NK-92 treated with Interleukin-12 subunit alpha and Interleukin-12 subunit beta, amount 100 ng/mL, for 24 hours (cell line): ENCODE measurements at places on chromosomes 2 and 18.
A peak's percentile ranks its signal among the peaks of the same experiment; 100 is the strongest.

DNA sequence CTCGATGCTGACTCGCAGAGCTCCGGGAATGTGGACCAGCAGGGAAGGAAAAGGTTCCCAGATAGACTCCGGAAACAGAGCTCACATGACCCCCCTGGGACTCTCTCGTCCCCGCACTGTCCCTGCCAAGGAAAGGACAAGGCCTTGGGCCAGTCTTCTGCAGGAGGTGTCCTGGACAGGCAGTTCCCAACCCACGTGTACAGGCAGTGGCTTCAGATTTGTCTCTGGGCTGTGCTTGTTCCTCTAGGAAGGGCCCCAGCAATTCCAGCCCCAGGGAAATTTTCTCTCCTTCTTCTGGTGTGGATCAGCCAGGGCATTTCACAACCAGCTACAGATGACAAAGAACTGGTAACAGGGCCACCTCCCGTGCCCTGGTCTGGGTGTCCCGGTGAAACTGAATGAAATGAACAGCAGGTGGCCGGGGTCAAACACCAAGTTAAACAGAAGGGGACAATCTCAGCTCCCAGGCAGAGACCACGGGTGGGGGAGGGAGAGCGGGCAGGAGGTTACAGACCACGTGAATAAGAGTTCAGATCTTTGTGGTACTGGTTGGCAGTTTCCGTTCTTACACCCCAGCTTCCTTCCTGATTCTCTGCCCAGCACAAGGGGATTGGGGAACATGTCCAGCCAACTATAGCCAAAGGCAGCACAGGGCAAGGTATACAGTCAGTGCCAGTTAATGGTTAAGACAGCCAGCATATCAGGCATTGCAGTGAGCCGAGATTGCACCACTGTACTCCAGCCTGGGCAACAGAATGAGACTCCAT is 52.2 kb upstream of the CAB39 start:
- peak; percentile 62 for DNase-seq

DNA sequence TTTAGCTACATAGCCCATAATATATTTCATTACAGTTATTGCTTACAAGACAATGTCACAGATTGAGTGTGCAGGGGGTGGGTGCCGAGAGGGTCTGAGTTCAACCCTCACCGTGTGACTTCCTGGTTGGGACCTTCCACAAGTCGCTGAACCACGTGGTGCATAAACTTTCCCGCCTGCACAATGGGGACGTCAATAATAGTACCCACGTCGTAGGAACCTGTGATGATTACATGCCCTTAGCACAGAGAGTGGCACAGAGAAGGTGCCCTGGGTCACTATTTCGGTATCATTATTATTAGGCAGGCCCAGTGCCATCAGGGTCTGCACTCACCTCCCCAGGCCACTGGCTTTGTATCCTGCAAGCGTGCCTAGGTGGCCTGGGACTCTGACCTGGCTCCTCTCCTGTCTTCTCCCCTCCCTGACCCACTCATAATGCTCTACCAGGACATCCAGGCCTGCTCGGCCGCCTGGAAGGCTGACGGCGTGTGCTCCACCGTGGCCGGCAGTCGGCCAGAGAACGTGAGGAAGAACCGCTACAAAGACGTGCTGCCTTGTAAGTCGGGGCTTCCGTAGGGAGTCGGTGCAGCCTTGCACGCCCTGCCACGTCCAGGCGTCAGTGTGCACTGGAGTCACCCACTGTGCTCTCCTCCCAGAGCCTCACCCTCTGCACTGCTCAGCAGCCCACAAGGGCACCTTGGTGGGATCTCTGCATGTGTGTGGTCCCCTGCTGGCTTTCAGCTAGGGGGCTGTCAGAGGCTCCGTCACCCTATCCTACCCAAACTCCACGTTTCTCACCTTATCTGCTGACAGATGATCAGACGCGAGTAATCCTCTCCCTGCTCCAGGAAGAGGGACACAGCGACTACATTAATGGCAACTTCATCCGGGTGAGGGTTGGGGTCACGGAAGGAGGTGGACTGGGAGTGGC is 2.8 kb downstream of the PTPN18 start:
- no peak for DNase-seq

- DNase-seq: no peak
Observed at GRCh38 chr2:142920571-142920970, 43.1 kb downstream of the KYNU start.

GRCh38 chr2:27502142-27502541 is 5.5 kb downstream of the GCKR start:
- DNase-seq: no peak

DNA sequence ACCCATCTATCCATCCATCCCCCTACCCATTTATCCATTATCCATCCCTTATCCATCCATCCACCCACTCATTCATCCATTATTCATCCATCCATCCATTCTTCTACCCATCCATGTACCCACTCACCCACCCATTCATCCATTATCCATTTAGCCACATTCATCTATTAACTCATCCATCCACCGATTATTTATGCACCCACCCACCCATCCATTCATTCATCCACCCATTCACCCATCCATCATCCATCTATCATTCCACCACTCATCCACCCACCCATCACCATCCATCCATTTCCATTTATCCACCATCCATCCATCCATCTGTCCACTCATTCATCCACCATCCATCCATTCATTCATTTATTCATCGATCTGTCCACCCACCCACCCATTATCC is 137.4 kb upstream of the CTDP1 start:
- no peak for DNase-seq
